CD4-positive, alpha-beta T cell (primary cell): ENCODE measurements at places on chromosomes 7 and 10. TPM values are rescaled to one million over a fixed set of nuclear protein-coding genes. Genes with fewer than 3 reads are reported as not detected.

GRCh38 chr10:124180947-124181549, 87.7 kb upstream of the CHST15 start:
- no peaks in the 10 kb centered on the region for H3K4me1 ChIP-seq
- no peaks in the 10 kb centered on the region for H3K36me3 ChIP-seq
- no peaks in the 10 kb centered on the region for H3K27me3 ChIP-seq
- no peak overlapping the region for H3K4me3 ChIP-seq
- no peak overlapping the region for H3K27ac ChIP-seq
- DNase-seq, result no peak

GRCh38 chr10:79930267-79930666, 18.6 kb downstream of the SFTPD start:
- peaks cover 7% of the 10 kb centered on the region for H3K4me1 ChIP-seq
- peaks cover 10% of the 10 kb centered on the region for H3K27me3 ChIP-seq
- H3K4me3 ChIP-seq, result no peak overlapping the region
- DNase-seq, result no peak

GRCh38 chr7:159210581-159211235, 66.0 kb upstream of the VIPR2 start:
- H3K27ac ChIP-seq, result no peak overlapping the region
- H3K4me3 ChIP-seq, result no peak overlapping the region
- no peaks in the 10 kb centered on the region for H3K27me3 ChIP-seq
- H3K4me1 ChIP-seq, result peaks cover 24% of the 10 kb centered on the region

GRCh38 chr10:33073641-33074415, 115.8 kb upstream of the ITGB1 start:
- no peaks in the 10 kb centered on the region for H3K27me3 ChIP-seq
- DNase-seq, result no peak
- H3K4me1 ChIP-seq, result peaks cover 2% of the 10 kb centered on the region
- H3K4me3 ChIP-seq, result no peak overlapping the region
- no peaks in the 10 kb centered on the region for H3K36me3 ChIP-seq

DNA sequence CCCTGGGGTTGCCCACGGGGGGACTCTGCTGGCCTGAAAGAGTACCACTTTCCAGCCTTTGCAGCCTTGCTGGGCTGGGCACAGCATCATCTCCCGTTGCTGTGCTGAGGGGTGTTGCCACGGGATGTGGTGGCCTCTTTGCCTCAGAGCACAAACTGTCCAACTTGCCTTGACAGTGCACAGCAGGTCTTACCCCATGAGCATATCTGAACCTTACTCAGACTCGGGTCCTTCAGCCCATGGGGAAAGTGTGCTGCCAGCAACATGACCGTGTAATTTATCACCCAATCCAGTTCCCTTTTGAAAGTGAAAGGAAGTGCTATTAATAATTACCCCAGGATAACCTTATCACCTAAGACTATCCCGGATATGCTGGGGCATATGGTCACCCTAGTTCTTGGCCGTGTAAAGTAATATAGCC, 46.8 kb downstream of the TBXAS1 start:
- no peak overlapping the region for H3K27ac ChIP-seq
- H3K4me1 ChIP-seq, result no peaks in the 10 kb centered on the region
- no peak overlapping the region for H3K4me3 ChIP-seq

DNA sequence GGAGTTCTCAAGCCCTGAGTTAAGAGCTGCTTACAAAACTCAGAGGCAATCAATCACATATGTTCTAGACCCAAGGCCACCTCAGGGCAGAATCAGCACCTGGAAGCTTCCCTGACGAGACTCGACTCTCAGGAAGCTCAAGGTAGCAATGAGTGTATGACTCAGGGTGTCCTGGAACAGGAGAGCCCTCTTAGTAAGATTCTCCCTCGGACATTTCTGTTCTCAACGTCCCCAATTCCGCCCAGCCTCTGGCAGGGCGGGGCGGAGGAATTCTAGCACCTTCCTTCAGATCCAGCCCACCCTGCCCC, 39.6 kb upstream of the PROSER2 start:
- H3K36me3 ChIP-seq, result no peaks in the 10 kb centered on the region
- no peak overlapping the region for H3K4me3 ChIP-seq
- no peaks in the 10 kb centered on the region for H3K4me1 ChIP-seq
- no peak overlapping the region for H3K27ac ChIP-seq
- no peak for DNase-seq
- H3K27me3 ChIP-seq, result no peaks in the 10 kb centered on the region

- no peak for DNase-seq
- no peaks in the 10 kb centered on the region for H3K4me1 ChIP-seq
- no peaks in the 10 kb centered on the region for H3K27me3 ChIP-seq
- H3K4me3 ChIP-seq, result no peak overlapping the region
- H3K27ac ChIP-seq, result no peak overlapping the region
These were observed 75.2 kb downstream of the FAM107B start for GRCh38 chr10:14699482-14699881.

- H3K27me3 ChIP-seq, result peaks cover 12% of the 10 kb centered on the region
- no peak overlapping the region for H3K4me3 ChIP-seq
- H3K27ac ChIP-seq, result no peak overlapping the region
- no peaks in the 10 kb centered on the region for H3K36me3 ChIP-seq
These were observed 19.4 kb upstream of the MINDY3 start for GRCh38 chr10:15879663-15880062.

DNA sequence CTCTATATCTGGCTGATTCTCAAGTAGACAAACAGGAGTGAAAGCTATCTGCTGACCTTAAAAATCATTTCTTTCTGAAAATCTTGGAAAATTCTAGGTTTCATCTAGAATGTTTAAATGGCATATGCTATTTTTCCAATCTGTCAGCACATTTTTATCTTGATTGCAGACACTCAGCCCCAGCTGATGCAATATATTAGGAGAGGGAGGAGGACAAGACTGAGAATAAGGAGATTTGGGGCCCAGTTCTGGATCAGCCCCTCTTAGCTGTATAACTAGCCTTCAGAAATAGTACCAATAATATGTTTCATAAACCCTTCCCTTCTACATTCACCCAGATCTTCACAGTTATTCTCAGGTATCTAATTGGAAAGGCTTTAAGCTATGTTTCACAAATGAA, 131.2 kb downstream of the HDAC9 start:
- no peak overlapping the region for H3K27ac ChIP-seq
- H3K4me3 ChIP-seq, result no peak overlapping the region
- H3K27me3 ChIP-seq, result no peaks in the 10 kb centered on the region
- DNase-seq, result no peak
- H3K4me1 ChIP-seq, result no peaks in the 10 kb centered on the region

- DNase-seq, result no peak
- H3K36me3 ChIP-seq, result no peaks in the 10 kb centered on the region
- peaks cover 30% of the 10 kb centered on the region for H3K4me1 ChIP-seq
- no peak overlapping the region for H3K27ac ChIP-seq
These were observed 54.2 kb downstream of the ABI1 start for GRCh38 chr10:26806557-26806956.

DNA sequence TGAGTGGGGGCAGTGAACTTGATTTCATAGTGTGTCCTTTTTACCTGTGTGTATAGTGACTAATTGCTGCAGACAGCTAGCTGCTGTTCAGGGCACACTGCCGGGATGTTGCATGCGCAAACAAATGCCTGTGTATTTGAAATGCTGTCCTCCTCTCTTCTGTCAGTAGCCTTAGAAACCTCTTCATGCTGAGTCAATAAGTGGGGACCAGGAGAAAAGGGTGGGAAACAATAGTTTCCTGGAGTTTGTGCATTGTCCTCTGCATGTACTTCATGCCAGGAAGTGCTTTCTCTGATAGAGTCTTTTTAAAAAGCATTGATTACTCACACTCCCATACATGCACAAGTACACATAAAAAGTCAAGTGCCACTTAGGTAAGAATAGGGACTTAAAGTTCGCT, 1183.7 kb upstream of the CELF2 start:
- DNase-seq, result no peak
- no peak overlapping the region for H3K4me3 ChIP-seq
- H3K27me3 ChIP-seq, result peaks cover 2% of the 10 kb centered on the region
- H3K36me3 ChIP-seq, result no peaks in the 10 kb centered on the region
- H3K27ac ChIP-seq, result no peak overlapping the region
- H3K4me1 ChIP-seq, result no peaks in the 10 kb centered on the region

- no peak overlapping the region for H3K4me3 ChIP-seq
- DNase-seq, result no peak
These were observed 172.7 kb downstream of the GNAI1 start for GRCh38 chr7:80307227-80307856.

DNA sequence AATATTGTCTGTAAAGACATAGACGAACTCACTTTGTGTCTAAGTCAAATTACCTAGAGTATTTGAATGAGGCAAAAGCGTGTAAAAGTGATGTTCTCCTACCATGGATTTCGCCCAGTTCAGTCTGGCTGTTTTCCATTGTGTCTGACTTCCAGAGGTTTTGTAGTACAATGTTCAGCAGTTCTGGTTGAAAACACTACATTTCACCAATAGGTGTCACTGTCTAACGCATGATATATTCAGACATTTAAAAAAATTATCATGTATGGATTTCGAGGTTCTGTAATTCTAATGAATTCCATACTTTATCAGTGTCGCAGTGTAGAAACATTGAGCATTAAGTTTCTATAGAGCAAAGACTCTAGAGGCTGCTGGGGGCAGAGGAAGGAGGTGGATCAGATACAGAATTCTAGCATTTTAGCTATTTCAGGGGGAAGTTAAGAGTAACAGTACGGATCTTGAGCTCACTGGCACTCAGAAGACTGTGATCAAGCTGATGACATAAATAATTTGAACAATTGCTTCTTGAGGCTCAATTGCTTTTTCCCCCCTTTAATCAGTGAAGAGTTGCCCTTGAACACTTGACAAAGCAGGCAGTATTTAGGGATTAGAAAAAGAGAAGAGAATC, 196.9 kb upstream of the RHOBTB1 start:
- no peaks in the 10 kb centered on the region for H3K36me3 ChIP-seq
- H3K4me3 ChIP-seq, result no peak overlapping the region
- peak; percentile 32 for DNase-seq
- no peak overlapping the region for H3K27ac ChIP-seq

- no peaks in the 10 kb centered on the region for H3K4me1 ChIP-seq
- H3K27ac ChIP-seq, result no peak overlapping the region
- no peaks in the 10 kb centered on the region for H3K27me3 ChIP-seq
- no peak for DNase-seq
- no peak overlapping the region for H3K4me3 ChIP-seq
These were observed 39.5 kb downstream of the GNG11 start for GRCh38 chr7:93960986-93961385.

GRCh38 chr7:25968205-25968993, 183.6 kb upstream of the NFE2L3 start:
- no peak for DNase-seq
- H3K27me3 ChIP-seq, result peaks cover 17% of the 10 kb centered on the region
- peak overlapping the region; percentile 24 for H3K4me3 ChIP-seq
- no peaks in the 10 kb centered on the region for H3K36me3 ChIP-seq
- no peak overlapping the region for H3K27ac ChIP-seq
- peaks cover 19% of the 10 kb centered on the region for H3K4me1 ChIP-seq

- H3K36me3 ChIP-seq, result peaks cover 5% of the 10 kb centered on the region
- peak overlapping the region; percentile 76 for H3K27ac ChIP-seq
- DNase-seq, result no peak
- peaks cover 37% of the 10 kb centered on the region for H3K4me1 ChIP-seq
- peak overlapping the region; percentile 60 for H3K4me3 ChIP-seq
- H3K27me3 ChIP-seq, result no peaks in the 10 kb centered on the region
These were observed 700 bp downstream of the NIPSNAP2 start for GRCh38 chr7:55965100-55965470.

- H3K4me1 ChIP-seq, result no peaks in the 10 kb centered on the region
- DNase-seq, result no peak
- no peak overlapping the region for H3K27ac ChIP-seq
- H3K36me3 ChIP-seq, result no peaks in the 10 kb centered on the region
- no peak overlapping the region for H3K4me3 ChIP-seq
- no peaks in the 10 kb centered on the region for H3K27me3 ChIP-seq
These were observed 250.4 kb downstream of the RNLS start for GRCh38 chr10:88332503-88333247.

DNA sequence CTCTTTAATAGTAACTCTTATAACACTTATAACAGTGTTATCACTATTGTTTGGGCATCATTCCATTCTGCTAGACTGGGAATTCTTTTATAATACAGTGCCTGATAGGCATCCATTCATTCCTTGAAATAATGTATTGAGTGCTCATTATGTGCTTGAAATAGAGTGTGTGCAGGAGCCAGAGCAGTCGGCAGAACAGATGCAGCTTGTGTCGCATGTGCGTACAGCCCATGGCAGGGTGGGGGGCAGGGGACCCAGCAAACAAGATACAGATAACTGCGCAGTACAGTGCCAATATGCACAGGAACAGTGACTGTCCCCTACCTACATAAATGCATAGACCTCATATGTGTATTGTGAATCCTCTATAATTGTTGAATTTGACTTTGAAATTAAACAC, 99.3 kb downstream of the KAT6B start:
- no peaks in the 10 kb centered on the region for H3K27me3 ChIP-seq
- H3K27ac ChIP-seq, result no peak overlapping the region
- no peaks in the 10 kb centered on the region for H3K36me3 ChIP-seq
- H3K4me1 ChIP-seq, result peaks cover 11% of the 10 kb centered on the region

NPSR1 gene
- total RNA-seq, result not detected

PLEKHS1 gene
- not detected for total RNA-seq

BLNK gene
- not detected for total RNA-seq

TAS2R4 gene
- total RNA-seq, result 0.16 TPM

KMT2C gene
- total RNA-seq, result 118 TPM

SPRN gene
- not detected for total RNA-seq

DDC gene
- total RNA-seq, result not detected
